Stomach (tissue), 19 donors: ENCODE measurements at places on chromosomes 12 and 14.

DNA sequence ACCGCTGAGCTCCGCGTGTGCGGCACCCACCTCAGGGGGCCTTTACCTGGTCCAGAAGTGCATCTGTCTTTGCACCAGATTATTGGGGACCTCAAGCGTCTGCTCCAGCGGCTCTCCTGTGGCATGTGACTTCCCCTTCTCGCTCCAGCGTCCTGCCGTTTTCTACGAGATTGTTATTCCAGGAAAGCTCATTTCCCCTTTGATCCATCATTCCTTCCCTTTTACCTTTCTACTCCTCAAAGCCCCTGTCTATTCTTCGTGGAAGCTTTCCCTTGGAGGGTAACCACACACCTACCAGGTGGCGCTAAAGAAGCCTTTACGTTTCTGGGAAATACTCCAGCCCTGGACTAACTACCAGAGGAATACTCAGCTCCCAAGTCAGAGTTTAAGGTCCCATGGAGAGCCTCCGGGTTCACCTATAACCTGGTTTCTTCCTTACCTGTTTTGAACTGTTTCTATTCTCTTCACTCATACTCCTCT is 1.5 kb downstream of the FKBP4 start:
- no peak for DNase-seq

DNA sequence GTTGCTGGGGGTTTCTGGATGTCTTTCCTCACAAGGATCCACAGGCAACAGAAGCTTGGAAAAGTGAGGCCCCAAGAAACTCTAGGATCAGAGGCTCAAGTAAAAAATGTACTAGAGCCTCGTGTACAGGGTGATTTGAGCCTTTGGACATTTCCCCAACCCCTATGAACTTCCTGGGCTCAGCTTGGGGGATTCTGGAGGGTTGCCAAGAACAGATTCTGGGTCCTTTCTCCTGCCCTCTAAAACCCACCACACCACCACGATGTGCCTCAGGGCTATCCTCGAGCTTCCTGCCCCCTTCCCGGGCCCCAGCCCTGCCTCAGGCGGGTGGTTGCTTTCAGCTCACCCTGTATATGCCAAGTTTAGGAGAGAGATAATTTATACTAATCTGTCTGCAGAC is 583 bp downstream of the FAM186B start:
- DNase-seq = no peak

GRCh38 chr14:53999061-53999488 is 42.5 kb upstream of the BMP4 start:
- no peak for DNase-seq

DNA sequence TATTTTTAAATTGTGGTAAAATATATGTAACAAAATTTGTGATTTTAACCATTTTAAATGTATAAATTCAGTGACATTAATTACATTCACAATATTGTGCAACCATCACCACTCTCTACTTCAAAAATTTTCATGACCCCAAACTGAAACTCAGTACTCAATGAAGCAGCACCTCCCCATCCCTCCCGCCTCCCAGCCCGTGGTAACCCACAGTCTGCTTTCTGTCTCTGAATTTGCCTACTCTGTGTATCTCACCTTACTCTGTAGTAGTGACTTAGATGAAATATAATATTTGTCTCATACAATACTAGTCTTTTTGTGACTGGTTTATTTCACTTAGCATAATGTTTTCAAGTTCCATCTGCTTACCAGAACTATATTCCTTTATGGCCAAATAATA is 36.2 kb downstream of the EML1 start:
- DNase-seq = no peak

- DNase-seq = peak; percentile 48
These were observed 590 bp upstream of the CEBPE start for GRCh38 chr14:23119363-23120327.

DNA sequence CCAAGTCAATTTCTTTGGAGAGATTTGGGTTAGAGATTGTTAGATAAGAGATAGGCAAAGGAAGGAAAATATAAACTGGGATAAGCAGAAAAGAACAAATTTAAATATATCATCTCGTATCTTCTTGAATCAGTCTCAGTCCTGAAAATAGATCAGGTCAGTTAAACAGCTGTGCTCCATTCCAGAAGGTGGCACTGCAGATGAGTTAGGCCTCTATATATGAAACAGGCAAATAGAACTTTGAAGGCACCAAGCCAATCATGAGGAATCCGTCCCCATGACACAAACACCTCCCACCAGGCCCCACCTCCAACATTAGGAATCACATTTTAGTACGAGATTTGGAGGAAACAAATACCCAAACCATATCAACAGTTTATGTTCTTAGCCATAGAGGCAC is 605.5 kb upstream of the USP15 start:
- no peak for DNase-seq

DNA sequence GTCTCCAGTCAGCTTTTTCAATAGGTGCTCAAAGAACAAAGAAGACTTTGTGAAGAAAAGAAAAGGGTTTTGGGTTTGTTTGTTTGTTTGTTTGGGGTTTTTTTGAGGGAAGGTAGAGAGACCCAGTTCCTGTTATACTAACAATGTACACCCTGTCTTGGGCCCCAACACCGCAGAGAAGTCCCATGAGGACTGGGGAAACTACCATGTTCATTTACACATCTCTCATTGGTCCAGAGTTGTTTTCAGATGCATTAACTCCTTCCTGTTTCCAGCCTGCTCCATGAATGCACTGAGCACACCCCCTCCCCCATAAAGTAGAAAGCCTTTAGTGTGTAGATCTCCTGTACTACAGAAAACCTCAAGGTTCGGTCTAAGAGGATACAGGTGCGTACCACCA is 51.1 kb upstream of the SLC8A3 start:
- no peak for DNase-seq

GRCh38 chr12:57722716-57723629 is 15.6 kb downstream of the AGAP2 start:
- DNase-seq = peak; percentile 24

GRCh38 chr14:91173221-91173670 is 59.4 kb downstream of the DGLUCY start:
- DNase-seq = peak; percentile 94

DNA sequence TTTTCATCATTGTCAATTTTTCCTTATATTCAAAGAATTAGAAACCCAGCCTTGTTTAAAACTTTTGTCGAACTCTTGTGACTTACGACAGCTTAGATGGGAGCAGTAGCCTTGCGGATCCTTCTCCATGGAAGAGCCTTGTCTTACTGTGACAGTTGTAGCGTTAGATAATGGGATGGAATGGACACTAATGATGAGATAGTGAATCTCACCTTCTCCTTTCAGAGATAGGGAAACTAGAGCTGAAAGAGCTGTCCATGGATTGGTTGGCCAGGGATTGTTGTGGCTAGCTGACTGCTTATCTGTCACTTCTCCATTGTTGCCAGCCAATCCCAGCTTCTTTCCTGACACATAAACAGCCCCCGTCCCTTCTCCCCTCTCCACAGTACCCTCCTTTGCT is 59.4 kb downstream of the BHLHE41 start:
- no peak for DNase-seq

- no peak for DNase-seq
These were observed 18.7 kb downstream of the SART3 start for GRCh38 chr12:108542320-108542719.

GRCh38 chr12:102509123-102509626 is 28.8 kb upstream of the IGF1 start:
- no peak for DNase-seq

DNA sequence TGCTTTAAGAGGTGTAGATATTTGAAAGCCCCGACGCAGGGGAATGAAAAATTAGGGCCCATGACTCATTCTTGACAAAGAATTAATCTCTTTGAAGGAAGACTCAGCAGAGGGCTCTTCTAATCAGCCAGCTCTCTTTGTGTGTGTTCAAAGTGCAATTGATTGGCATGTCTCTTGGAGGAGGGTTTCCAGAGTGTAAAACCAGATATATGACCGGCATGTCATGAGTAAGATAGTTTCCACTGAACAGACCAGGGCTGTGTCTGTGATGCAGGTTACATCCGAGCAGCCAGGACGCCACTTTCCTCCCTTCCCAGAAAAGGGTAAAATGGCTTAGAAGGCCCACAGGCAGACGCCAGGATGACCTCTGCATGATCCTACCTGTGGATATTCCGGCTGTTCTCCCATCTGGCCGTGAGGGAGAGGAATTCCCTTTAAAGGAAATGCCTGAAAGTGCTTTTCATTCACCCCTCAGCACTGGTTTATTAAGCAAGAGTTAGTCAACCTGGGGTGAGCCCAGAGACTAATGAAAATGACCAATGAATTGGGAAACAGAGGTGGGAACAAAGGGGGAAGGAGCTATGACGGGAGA is 7.2 kb upstream of the KRT75 start:
- DNase-seq = no peak

DNA sequence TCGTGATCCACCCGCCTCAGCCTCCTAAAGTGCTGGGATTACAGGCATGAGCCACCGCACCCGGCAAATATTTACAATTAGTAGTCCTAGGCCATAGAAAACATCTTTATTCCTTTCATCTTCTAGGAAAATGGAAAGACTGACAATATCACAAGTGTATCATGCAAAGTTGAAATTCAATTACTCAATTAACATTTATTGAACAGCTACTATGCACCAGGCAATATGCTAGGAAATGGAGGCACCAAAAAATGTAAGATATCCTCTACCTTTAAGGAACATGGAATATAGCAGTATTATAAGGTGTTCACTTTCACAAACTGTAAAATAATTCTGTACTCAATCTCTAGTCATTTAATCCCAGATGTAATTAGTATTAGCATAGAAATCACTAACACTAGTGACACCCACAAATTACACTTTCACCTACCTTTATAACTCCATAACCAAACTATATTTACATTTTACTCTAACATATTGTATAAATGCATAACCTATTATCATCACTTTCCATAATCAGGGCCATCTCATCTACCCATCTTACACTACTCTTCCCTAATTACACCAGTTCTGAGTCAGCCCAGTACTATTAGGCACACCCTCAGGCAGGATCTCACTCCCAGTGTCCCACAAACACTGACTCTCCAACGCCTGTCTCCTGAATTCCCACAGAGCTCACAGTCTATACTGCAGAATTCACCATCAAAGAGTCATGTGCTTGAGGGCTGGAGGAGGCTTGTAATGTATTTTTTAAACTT is 10.4 kb downstream of the CORO1C start:
- DNase-seq = no peak

DNA sequence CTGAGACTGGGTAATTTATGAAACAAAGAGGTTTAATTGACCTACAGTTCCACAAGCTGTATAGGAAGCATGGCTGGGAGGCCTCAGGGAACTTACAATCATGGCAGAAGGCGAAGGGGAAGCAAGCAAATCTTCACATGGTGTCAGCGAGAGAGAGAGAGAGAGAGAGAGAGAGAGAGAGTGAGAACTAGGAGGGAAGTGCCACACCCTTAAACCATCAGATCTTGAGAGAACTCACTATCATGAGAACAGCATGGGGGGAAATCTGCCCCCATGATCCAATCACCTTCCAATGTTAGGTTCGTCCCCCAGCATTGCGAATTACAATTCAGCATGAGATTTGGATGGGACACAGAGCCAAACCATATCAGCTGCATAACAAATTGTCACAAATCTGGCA is 96.7 kb downstream of the CHST11 start:
- DNase-seq = no peak

GRCh38 chr12:18718462-18718861 is 19.4 kb downstream of the PLCZ1 start:
- DNase-seq = no peak

- no peak for DNase-seq
These were observed 1046.1 kb downstream of the SLC6A15 start for GRCh38 chr12:83866477-83866876.

GRCh38 chr12:90020014-90020413 is 311.4 kb upstream of the ATP2B1 start:
- DNase-seq = no peak

- DNase-seq = peak; percentile 50
These were observed 103.6 kb downstream of the TMEM30B start for GRCh38 chr14:61177279-61178225.

GRCh38 chr12:55685671-55686070 is 22.0 kb downstream of the ITGA7 start:
- DNase-seq = no peak

DNA sequence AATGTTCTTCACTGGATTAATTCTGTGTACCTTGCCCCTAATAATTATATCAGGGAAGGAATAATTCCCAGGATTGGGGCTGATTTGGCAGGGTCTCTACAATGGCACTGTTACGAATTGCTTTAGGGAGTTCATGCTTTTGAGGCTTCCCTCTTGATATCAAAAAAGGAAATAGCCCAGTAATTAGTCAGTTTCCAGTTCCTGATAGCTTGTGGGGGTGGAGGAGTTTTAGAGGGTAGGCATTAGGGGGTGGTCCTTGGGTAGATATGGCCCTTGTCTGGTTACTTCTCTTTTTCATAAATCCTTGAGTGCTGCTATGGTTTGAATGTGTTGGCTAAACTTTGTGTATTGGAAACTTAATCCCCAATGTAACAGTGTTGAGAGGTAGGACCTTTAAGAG is 6.1 kb upstream of the SRSF5 start:
- DNase-seq = no peak

DNA sequence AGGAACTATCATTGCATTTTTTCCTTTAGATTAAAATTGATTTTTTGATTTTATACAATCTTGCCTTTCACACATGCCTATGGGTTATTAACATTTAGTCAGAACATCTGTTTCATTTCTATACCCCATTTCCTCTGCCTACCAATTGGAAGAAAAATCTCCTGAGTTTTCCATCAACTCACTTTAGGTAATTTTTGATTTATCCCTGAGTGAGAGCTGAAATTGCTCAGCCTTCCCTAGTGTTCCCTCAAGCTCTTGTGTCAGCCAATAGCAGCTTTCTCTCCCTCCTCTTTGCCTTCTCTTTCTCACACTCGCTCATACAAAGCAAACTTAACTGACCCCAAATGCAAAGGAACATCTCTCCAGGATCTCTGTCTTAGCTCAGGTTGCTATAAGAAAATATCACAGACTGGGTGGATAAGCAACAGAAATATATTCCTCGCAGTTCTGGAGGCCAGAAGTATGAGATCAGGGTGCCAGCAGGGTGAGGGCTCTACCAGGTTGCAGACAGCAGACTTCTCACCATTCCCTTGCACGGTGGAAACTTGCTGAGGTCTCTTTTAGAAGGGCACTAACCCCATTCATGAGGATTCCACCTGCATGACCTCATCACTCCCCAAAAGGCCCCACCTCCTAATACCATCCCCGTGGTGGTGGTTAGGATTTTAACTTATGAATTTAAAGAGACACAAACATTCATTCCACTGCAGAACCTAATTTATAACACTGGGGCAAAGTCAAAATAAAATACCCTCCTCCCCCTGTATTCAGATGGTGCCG is 224.2 kb upstream of the SFSWAP start:
- no peak for DNase-seq

DNA sequence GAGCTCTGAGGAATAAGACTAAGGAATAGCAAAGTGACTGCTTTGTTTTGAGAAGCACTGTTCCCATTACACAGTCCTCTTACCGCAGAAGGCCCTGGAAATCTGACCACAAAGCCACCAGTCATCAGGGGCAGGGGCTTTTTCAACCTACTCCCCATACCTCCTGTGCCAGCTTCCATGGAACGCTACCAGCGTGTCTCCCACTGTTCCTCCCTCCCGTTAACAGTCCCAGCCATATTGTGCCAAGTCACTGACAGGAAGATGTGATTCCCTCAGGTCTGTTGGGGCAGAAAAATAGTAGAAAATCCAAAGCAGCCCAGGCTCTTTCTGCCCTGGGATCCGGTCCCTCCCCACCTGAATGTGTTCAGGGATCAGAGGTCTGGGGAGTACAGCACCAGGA is 46.6 kb upstream of the VPS33A start:
- no peak for DNase-seq

GRCh38 chr12:131553096-131553777 is 157.7 kb upstream of the SFSWAP start:
- no peak for DNase-seq
